Urothelium cell line (cell line): ENCODE measurements at places on chromosomes 4 and X.

- no peak for DNase-seq
Measured at GRCh38 chrX:110421500-110422455, 63.1 kb downstream of the RTL9 start.

GRCh38 chr4:127993151-127993550 is 27.9 kb downstream of the ABHD18 start:
- DNase-seq = no peak

DNA sequence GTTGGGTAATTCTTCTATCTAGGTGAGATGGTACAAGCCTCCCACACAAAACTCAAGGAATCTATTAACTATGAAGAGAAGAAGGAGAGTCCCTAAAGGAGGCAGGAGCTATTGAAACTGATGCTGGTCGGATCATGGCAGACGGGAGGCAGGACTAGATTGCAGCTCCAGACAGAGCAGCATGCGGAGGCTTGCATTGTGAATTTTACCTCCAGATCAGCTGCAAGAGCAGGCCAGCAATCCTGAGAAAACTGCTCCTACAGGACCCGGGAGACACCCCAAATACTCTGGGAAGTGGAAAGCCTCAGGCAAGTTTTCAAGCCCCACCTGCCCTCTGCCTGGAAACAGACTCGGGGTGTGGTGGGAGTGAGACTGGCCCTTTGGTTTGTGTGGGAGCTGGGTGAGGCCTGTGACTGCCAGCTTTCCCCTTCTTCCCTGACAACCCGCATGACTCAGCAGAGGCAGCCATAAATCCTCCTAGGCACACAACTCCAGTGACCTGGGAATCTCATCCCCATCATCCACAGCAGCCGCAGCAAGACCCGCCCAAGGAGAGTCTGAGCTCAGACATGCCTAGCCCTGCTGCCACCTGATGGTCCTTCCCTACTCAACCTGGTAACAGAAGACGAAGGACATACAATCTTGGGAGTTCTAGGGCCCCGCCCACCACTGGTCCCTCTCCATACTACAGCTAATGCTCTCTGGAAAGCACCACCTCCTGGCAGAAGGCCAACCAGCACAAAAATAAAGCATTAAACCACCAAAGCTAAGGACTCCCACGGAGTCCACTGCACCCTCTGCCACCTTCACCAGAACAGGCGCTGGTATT is 30.9 kb downstream of the GATB start:
- peak; percentile 8 for DNase-seq

- no peak for DNase-seq
Measured at GRCh38 chr4:67927251-67927650, 36.0 kb downstream of the TMPRSS11A start.

GRCh38 chr4:92101737-92102172 is 202.0 kb upstream of the GRID2 start:
- DNase-seq = no peak

GRCh38 chr4:59938166-59938565 is 1262.0 kb upstream of the ADGRL3 start:
- no peak for DNase-seq

- peak; percentile 10 for DNase-seq
Measured at GRCh38 chrX:25020391-25020904, 4.7 kb upstream of the ARX start.

- DNase-seq = no peak
Measured at GRCh38 chrX:131979116-131979515, 44.0 kb upstream of the STK26 start.

DNA sequence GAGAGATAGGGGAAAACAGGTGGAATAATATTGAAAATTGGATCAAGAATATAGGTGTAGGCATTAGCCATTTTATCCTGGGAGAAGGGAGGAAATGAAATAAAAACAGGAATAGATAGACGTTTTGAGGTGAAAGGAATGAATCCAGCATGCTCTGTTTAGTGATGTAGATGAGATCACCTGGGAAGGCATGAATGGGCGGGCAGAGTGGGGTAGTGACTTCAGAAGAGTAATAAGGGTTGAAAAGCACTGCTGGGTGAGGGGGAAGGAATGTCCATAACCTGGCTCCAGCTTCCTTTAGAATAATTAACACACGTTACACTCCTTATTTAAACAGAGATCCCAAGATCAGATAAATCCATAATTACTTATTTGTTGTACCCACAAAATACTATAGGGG is 191.1 kb upstream of the ANXA3 start:
- DNase-seq = no peak

GRCh38 chrX:7330971-7331746 is 183.2 kb upstream of the PUDP start:
- DNase-seq = no peak

- DNase-seq = no peak
Measured at GRCh38 chr4:145957302-145957701, 18.7 kb upstream of the ZNF827 start.

DNA sequence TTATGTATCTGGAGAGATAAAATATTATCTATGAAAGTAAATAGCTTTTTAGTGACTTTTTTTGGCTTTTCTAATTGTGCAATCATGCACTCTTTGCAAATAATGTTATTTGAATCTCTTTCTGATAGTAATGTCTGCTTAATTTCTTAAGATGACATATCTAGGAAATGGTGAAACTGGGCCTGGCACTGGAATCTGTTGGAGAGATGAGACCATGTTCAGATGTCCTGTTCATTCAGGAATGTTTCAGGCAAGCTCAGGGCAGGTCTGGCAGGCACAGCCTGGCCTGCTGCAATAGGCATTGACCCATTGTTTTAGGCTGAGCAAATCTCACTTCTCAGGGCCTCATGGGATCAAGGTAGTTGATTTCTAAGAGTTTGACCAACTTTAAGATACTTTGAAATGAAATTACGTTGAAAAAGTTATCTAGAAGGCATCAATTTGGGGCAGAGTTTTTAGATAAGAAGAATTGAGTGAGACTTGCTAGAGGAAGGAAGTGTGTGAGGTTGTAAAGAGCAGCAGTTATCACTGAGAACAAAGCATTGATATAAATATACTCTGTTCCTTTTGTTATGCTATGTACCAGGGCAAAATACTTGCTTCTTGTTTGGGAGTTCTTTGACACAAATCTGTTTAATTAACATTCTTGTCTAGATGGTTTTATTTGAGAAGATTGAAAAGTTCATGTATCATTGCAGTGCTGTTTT is 133.0 kb upstream of the LEF1 start:
- no peak for DNase-seq

DNA sequence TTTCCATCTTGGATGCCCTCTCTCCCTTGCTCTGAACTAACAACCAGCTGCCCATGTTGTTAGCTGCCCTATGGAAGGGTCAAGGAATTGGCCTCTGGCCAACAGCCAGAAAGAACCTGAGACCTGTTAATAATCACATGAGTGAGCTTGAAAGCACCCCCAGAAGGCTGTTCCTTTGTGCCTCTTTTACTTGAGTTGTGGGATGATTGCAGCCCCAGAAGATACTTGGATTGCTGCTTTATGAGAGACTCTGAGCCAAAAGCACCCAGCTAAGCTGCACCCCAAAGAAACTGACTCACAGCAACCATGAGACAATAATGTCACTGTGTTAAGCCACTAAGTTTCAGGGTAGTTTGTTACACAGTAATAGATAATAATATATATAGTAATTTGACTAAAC is 73.3 kb downstream of the FRYL start:
- DNase-seq = no peak

DNA sequence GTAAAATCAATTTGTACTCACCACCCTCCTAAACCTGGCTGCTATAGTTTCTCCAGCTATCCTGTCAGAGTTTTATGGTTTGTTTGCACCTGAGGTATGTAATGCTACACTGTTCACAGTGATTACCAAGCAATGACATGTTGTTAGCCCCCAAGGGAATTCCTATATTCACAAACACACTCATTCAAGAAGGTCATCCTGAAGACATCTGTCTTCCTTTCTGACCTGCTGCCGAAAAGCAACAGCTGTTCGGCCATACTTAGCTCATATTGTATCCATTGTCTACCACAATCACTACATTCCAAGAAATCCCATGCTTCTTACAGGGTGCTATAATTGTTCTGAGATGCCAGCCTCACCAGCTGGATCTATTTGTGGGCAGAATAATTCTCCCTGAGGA is 160.1 kb upstream of the GYPA start:
- no peak for DNase-seq

DNA sequence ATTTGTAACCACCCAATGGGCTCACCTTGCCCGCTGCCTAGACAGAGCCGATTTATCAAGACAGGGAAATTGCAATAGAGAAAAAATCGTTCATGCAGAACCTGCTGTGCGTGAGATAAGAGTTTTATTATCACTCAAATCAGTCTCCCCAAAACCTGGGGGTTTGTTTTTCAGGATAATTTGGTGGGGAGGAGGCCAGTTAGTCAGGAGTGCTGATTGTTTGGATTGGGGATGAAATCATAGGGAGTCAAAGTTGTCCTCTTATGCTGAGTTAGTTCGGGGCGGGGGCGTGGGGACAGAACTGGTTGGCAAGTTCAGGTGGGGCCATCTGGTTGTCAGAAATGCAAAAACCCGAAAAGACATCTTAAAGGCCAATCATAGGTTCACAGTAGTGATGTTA is 203.0 kb downstream of the MAB21L2 start:
- DNase-seq = no peak

- DNase-seq = no peak
Measured at GRCh38 chr4:78661921-78662521, 110.5 kb downstream of the ANXA3 start.

GRCh38 chr4:17476853-17477252 is 35.0 kb downstream of the QDPR start:
- no peak for DNase-seq
